ENCODE measurements at places on chromosomes 16 and 17.

GRCh38 chr17:61715348-61715747 lies 124.3 kb upstream of the NACA2 start:
- DNase-seq = no peak

GRCh38 chr16:51592001-51592501 lies 441.0 kb upstream of the SALL1 start:
- no peak for DNase-seq

GRCh38 chr16:71792176-71792575 lies 16.5 kb downstream of the AP1G1 start:
- no peak for DNase-seq

DNA sequence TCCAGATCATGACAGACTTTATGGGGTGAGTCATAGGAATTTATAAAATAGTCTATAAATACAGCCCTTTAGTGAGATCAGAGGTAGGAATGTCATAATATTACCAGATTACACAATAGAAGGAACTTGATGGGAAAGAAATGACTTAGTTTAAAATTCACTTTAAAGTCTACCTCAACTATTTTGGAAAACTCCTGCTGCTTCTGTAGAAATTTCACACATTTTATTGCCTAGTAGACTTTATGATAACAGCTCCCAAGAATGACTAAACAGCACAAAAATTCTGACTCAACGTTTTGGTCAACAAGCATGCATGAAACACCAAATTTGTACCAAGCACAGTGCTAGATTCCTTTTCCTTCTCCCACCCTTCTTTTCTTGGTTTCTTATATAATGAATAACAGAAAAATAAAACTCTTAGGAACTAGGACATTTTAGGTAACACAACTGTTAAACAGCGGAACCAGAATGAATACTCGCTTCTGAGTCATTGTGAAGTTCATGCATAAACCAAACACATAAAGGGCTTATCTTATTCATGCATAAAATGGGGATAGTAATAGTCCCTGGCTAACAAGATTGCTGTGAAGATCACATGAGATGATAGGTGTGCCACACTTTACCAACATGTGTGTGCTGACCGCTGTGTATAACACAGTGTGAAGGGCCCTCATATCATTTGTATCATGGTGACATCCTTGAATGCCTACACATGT lies 243.9 kb downstream of the CDH8 start:
- no peak for DNase-seq

- no peak for DNase-seq
Measured at GRCh38 chr17:29068818-29069217, 25.9 kb downstream of the PIPOX start.

GRCh38 chr17:72095316-72095715 lies 25.5 kb upstream of the SOX9 start:
- DNase-seq = no peak

- DNase-seq = no peak
Measured at GRCh38 chr17:60301649-60302048, 90.3 kb downstream of the USP32 start.

DNA sequence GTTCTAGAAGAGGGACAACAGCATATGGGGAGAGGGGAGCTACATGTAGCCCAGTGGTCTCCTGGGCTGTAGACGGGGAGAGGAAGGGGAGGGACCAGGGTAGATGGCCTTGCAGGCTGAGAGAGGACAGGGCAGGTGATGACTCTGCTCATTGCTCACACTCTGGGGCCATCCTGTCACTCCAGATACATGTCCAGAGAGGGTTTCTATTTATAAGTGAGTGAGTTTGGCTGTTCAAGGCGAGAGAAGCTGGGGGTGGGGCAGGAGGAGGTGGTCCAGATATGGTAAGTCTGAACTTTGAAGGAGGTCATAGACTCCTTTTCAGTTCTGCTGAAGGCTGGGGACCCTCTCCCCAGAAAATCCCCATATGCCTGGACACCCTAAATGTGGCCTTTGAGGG lies 22.2 kb downstream of the CACNA1G start:
- DNase-seq = no peak
